ENCODE measurements at places on chromosomes 11 and 22.

GRCh38 chr11:58730507-58731089, 1.1 kb downstream of the GLYAT start:
- no peak for DNase-seq

DNA sequence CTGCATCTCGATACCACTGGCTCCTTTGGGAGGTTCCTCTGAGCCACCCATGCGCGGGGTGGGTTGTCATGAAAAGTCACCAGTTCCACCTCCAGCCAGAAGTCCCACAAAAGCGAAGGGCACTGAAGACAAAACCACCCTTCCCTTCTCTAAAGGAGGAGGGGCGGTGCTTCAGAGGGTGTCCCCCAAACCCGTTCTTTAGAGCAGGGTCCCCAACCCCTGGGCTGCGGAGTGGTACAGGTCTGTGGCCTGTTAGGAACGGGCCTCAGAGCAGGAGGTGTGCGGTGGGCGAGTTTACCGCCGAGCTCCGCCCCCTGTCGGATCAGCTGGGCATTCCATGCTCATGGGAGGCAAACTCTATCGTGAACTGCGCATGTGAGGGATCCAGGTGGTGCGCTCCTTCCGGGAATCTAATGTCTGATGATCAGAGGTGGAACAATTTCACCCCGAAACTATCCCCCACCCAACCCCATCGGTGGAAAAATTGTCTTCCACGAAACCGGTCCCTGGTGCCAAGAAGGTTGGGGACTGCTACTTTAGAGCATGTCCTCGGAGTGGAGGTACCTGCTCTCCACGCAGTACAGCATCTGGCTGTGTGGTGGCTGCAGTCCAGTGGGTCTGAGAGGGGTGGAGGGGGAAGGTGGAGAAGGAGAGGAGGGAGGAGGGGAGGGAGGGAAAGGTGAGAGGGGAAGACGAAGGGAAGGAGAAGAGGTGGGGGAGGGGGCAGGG, 72.9 kb upstream of the SEPTIN5 start:
- DNase-seq, result no peak

DNA sequence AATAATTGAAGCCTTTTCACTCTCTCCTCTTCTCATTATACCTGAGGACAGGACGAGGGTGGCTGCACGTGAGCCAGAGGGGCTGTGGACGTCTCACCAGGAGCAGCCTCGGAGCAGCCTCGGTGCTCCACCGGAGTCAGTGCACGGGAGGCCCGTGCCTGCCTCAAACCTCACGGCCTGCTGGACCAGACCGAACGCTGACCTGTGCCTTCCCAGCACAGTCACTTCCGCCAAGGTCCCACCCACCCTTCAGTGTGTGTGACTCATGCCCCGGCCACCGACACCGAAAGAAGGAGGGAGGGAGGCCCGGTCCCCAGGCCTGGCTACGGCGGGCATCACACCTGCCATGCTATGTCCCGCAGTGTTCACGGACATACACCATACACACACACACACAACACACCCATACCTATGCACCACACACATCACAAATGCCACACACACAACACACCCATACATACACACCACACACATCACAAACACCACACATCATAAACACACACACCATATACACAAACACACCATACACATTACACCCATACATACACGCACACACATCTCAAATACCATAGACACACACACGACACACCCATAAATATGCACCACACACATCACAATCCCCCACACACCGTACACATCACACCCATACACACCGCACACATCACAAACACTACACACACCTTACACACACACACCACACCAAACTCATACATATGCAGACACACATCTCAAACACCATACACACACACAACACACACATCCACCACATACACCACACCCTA, 1506.5 kb downstream of the TBC1D22A start:
- DNase-seq, result no peak

DNA sequence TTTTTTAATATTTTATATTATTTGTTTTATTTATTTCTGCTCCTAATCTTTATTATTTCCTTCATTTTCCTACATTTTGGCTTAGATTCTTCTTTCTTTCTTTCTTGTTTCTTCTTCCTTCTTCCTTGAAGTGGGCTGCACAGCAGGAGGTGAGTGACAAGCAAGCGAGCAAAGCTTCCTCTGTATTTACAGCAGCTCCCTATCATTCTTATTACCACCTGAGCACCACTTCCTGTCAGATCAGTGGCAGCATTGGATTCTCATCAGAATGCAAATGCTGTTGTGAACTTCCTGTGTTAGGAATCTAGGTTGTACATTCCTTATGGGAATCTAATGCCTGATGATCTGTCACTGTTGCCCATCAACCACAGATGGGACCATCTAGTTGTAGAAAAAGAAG, 784.9 kb upstream of the LUZP2 start:
- no peak for DNase-seq

- no peak for DNase-seq
These were observed 251.6 kb downstream of the TBC1D22A start for GRCh38 chr22:47013861-47014635.

GRCh38 chr11:65644837-65645236, 6.9 kb downstream of the SIPA1 start:
- no peak for DNase-seq

DNA sequence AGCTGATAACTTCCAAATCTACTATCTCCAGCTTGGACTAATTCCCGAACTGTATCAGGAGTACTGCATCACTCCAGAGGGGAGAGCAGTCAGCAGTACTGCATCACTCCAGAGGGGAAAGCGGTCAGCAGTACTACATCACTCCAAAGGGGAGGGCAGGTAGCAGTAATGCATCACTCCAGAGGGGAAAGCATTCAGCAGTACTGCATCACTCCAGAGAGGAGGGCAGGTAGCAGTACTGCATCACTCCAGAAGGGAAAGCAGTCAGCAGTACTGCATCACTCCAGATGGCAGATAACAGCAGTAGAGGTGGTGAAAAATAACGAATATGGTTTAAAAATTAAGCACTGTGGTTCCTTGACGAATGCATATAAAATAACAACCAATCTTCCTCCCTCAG, 8.4 kb downstream of the CWC15 start:
- DNase-seq, result no peak

- DNase-seq, result no peak
These were observed 35.6 kb downstream of the ETS1 start for GRCh38 chr11:128551611-128552335.

GRCh38 chr22:32868946-32869345, 67.4 kb downstream of the TIMP3 start:
- no peak for DNase-seq

GRCh38 chr22:17785185-17786184, 11.2 kb upstream of the BID start:
- DNase-seq, result no peak

DNA sequence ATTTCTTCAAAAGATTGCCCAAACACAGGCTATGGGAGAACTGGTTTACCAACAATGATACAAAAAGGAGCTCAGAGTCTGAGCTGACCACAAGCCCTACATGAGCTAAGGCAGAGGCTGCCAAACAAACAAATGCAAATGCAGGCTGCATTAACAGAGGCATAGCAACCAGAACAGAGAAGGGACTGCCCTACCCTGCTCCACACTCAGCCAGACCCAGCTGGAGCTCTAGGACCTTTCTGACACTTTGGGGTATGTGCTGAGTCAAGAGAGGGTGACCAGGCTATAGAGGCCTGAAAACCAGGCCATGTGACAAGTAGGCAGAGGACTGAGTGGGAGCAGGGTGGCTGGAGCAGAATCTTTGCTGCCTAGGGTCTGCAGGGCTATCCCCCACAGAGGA, 17.8 kb upstream of the P2RY2 start:
- DNase-seq, result no peak

- DNase-seq, result no peak
These were observed 60.2 kb upstream of the WNT11 start for GRCh38 chr11:76266286-76267100.

DNA sequence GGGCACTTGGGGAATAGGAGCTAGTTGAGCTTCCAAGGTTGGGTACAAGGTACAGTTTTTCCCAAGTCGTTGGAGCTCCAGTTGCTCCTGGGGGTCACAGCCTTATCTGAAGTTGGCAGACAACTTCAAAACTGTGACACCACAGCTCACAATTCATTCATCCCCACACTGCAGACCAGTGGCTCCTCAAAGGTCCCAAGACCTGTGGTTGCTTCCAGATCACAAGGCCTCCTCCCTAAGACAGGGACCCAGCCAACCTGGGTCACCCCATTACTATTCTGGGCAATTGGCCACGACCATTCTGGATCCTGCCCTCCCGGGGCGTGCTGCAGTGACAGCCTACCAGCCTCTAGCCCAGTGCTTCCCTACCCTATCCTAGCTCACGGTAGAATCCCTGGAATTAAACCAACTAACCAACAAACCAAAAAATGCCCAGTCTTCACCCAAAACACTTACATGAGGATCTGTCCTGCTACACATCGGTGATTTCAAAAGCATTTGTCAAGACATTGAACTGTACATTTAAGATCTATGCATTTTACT, 862 bp upstream of the PDXP start:
- no peak for DNase-seq

DNA sequence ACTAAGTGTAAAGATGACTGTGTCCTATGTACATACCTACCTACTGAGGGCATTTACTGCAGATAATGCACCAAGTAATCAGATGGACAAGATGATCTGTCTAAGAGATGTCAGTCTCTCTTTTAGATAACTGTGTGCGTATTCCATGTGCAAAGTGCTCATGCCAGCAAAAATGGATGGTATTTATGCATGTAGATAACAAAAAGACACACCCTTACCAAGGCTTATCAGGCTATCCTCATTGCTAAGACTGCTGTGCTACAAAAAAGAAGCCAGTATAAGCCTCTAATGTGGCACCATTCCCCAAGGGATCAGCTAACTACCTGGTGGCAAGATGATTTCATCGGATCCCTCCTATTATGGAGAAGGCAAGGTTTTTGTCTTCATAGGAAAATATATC, 34.3 kb upstream of the CD44 start:
- DNase-seq, result no peak

DNA sequence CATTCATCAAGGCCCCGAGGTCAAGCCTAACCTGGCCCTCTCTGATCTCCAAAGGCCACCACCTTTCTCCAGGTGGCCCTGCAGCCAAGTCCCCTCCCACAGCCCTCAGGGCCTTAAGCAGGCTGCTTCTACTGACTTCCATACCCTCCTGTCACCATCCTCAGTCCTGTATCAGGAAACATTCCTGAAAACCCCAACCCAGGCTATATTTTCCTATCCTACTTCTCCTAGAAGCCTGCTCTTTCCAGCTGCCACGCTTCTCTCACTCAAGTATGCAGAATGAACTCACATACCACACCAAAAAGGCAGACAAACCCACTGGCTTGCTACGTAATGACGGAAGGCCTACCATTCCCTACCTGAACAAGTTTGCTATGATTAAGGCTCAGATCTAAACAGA, 23.6 kb downstream of the MORC2 start:
- DNase-seq, result no peak

DNA sequence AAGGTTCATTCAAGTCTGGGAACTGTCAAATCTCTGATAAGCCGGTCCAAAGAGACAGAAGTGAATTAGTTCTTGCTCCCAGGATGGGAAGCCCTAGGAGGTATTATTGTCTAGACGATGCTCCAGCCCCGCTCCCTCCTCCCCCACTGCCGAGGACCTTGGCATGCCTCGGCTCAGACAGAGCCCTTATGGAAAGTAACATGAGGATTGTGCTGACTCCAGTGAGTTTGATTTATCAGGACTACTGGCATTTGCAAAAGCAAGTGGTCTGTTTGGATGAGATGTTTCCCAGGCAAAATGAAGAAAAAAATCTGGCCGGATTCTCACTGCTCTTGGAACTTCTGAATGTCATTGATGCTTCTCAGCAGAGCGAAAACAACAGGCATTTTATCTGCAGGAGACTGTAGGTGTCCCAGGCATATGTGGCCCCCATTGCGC, 341.0 kb downstream of the ETS1 start:
- no peak for DNase-seq

DNA sequence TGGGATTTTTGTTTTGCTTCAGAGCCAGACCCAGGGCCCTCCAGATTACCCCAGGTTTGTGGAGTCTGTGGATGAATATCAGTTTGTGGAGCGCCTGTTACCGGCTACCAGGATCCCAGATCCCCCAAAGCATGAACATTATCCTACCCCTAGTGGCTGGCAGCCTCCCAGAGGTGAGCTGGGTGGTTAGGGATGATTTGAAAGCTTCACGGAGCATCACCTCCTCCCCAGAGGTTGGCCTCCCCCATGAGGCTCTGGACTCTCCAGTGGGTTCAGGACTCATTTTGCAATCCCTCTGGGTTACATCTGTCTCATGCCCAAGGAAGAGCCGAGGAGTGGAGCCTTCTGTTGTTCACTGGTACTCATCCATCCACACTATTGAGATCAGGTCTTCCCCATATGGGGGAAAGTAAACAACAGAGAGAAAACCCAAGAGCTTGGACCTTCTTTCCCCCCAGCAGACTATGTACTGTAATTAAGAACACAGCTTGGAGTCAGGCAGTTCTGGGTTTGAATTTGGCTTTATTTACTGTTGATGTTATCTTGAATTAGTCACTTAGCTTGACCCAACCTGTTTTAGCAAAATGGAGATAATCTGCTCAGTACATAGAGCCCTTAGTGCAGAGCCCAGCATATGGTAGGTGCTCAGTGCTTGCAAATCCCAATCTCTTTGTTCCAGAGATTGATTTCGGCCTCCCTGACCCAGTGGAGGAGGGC, 2.5 kb downstream of the MRPL49 start:
- DNase-seq, result no peak

DNA sequence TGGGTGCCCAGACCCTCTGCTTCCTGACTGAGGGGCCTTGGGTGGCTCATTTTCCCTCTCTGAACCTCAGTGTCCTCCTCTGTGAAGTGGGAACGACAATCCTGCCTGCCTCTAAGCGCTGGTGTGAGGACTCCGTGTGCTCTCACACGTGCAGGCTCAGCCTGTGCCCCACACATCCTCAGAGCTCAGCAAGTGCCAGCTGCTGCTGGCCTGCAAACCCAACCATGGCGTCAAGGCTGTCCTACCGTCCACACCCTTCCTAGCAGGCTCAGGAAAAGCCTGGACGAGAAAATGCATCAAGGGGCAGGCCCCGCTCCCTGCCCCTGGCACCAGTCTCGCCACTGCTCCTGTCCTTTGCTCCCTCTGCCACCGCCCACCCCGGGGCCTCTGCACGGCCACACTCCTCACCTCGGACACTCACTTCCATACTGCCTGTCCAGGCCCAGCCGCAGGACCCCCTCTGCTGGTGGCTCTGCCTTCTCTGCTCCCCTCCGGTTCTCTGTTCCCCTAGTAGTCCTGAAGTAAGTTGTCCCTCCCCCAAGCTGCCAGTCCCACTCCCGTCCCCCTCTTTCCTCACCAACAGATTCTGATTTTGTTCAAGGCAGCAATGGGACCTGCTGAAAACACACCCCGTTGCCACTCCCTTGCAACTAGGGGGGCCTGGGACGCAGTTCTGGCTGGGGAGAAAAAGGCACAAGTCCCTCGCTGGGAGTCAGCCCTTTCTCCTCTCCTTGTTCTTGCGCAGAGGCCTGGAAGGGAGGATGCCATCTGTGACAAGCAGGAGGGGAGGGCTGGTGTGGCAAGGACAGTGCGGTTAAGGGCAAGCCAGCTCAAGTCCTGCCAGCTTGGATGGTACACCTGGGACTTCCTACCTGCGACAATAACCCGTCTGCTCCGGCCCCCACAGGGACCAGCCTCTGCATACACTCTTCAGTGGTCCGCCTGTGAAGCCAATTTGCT, 62.2 kb downstream of the ARFGAP3 start:
- no peak for DNase-seq

- no peak for DNase-seq
These were observed 958.7 kb upstream of the FAT3 start for GRCh38 chr11:91265946-91266345.

Measured in amygdala (tissue), 56 donors.